ENCODE measurements at places on chromosomes 16 and 17.

DNA sequence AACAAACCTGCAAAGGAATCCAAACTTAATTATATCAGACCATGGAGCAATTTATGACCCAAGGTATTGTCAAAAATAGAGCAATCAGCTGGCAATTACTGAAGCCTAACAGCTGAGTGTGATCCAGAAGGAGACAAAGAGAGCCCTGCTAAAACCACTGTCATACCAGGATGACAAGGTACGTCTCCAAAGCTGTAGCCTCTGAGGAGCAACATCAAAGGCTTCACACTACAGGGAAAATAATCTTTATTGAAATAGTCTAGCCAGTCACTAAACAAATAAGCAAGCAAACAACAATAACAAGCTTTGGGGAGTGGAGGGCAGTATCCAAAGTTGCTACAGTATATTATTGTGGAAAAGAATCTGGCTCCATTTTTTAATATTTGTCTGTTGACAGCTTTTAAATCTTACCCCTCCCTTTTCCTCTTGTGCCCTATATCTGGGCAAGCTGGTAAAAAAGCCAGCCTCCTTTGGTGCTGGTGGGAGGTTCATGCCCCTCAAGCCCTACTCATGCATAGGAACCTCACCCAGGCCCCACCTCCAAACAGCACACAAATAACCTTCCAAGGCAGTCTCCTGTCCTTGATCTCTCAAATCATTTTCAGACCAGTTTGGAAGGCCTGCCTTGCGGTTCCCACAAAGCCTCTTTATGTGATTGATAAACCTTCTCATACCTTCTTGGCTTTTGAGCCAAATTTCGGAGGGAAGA is 73.7 kb downstream of the ITFG1 start:
- no peak for DNase-seq

DNA sequence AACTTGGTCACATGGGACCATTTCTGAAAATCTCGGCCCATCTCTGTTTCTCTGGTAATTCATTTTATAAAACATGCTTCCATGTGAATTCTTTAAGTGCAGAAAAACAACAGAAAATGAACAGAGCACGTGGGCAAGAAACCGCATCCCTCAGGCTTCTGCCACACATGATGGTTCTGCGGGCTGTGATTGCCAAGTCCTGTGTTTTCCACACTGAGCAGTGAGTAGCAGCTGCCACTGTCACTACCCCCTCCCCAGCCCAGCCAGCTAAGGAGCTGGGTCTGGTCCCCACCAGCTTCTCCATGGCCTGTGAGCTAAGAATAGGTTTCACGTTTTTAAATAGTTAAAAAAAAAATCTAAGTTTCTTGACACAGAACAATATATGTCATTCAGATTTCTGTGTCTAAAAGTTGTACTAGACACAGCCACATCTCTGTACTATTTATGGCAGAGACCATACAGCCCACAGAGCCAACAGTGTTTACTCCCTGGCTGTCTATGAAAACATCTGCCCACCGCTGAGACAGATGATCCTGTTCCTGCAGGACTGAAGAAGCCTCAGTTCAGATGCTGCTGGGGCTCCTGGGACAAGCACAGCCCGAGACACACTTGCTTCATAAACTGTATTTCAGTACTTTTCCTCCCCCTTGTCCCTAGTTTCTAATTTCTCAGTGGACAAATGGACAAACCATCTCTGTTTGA is 41.5 kb downstream of the USP22 start:
- no peak for DNase-seq

DNA sequence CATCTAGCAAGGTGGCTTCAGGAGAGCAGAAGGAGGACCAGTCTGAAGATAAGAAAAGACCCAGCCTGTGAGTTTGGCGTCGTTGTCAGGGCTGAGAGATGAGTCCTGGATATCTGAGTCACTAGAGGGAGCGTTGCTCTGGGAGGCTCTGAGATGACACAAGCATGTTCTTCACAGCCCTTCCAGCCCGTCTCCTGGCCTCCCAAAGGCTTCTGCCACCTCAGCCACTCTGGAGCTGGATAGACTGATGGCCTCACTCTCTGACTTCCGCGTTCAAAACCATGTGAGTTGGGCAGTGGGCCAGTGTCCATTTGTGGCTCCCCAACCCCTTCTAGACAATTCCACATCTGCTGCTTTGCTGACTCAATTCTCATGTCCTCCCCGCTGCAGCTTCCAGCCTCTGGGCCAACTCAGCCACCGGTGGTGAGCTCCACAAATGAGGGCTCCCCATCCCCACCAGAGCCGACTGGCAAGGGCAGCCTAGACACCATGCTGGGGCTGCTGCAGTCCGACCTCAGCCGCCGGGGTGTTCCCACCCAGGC is 2.3 kb downstream of the TGFB1I1 start:
- no peak for DNase-seq

DNA sequence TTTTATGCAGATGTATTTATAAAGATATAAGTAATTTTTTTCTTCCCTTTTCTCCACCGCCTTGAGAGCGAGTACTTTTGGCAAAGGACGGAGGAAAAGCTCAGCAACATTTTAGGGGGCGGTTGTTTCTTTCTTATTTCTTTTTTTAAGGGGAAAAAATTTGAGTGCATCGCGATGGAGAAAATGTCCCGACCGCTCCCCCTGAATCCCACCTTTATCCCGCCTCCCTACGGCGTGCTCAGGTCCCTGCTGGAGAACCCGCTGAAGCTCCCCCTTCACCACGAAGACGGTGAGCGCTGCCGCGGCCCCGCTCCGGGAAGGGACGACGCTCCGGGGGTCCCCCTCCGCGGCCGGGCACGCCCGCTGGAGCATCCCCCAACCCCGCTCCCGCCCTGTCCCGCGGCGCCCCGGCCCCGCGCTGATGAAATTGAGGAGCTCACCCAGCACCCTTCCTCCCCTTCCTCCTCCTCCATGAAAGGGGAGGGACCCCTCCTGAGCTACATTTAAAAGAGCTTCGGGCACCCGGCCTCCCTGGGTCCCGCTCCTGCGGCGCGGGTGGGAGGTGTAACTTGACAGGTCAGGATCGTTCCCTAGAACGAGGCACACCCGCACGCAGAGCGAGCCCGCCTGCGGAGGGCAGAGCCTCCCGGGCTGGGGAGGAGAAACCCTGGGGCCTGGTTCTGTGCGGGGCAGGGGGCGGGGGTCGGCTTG is 706 bp downstream of the HLF start:
- no peak for DNase-seq

GRCh38 chr16:48133455-48134211 is 22.2 kb downstream of the ABCC12 start:
- DNase-seq: no peak

DNA sequence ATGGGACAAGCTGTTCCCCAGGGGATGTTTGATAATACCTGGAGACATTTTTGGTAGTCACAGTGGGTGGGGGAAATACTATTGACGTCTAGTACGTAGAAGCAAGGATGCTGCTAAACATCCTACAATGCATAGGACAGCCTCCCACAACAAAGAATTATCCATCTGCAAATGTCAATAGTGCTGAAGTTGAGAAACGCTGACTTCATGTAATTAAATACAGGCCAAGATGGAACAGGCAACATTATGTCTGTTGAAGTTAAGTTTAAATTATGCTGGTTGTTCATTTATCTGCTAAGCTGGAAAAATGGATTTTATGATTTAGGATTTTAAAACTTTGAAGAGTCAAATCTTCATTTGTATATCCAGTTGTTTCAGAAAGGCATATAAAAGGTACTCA is 341.2 kb upstream of the DYNLRB2 start:
- no peak for DNase-seq

DNA sequence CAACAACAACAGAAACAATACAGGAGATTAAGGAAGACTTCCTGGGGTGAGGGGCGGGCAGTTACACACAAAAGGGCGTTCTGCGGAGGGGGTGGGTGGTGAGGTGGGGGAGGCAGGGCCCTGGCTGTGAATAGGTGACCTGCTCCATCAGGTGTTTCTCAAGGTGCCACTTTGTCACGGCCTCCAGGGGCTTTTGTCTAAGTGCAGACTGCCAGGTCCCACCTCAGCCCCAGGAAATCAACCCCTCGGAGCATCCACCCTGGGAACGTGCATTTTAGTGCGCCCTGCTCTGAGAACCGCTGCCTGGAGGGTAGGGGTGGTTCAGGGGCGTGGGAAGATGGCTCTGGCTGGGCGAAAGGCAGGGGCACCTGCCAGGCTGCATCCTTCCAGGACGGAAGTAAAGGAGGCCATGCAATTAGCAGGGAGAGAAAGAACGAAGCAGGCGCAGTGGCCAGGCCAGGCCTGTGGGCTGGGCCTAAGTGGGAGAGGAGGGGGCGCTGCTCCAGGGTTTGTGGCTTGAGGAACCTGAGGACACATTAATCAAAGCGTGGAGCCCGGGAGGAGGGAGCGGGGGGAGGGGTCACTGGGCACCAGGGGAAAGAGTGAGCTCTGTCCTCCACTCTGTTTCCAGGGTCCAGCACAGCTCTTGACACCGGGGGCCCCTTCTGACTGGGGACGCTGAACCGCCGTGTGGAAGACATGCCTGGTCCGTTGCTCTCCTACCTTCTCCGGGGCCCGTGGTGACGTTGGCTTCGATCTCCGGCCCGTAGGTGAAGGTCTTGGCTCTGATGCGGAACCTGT is 49.4 kb upstream of the CDC42EP4 start:
- DNase-seq: no peak

- DNase-seq: no peak
Measured at GRCh38 chr17:35488991-35489390, 40.4 kb upstream of the SLFN13 start.

- no peak for DNase-seq
Measured at GRCh38 chr17:48814504-48814903, 2.5 kb downstream of the TTLL6 start.

GRCh38 chr17:4381690-4382671 is 15.5 kb upstream of the UBE2G1 start:
- DNase-seq: no peak

DNA sequence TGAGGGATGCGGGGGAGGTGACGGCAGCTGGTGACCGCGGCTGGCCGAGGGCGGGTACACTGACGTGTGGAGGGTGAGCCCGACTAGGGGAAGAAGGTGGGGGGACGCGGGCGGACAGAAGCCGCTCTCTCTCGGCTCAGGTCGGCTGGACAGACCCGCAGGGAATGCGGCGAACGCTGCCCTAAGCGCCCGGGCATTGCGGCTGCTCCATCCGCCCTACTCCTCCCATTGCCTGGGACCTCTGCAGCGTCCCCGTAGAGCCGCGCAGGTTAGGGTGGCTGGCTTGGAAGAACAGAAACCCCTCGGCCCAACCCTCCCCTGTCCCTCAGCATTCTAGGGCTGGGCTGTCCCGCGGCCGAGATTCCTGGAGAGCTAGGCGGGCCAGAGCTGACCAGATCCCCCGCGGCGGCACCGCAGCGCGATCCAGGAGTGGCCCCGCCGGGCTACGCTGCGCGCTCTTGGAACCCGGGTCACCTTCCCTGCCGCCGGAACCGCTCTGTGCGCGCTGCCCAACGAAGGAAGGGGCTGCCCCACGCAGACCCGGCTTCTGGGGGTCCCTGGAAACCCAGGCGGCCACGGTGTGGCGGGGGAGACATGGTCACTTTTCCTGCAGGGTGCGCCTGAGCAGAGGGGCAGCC is 3.0 kb downstream of the DLX4 start:
- DNase-seq: no peak

DNA sequence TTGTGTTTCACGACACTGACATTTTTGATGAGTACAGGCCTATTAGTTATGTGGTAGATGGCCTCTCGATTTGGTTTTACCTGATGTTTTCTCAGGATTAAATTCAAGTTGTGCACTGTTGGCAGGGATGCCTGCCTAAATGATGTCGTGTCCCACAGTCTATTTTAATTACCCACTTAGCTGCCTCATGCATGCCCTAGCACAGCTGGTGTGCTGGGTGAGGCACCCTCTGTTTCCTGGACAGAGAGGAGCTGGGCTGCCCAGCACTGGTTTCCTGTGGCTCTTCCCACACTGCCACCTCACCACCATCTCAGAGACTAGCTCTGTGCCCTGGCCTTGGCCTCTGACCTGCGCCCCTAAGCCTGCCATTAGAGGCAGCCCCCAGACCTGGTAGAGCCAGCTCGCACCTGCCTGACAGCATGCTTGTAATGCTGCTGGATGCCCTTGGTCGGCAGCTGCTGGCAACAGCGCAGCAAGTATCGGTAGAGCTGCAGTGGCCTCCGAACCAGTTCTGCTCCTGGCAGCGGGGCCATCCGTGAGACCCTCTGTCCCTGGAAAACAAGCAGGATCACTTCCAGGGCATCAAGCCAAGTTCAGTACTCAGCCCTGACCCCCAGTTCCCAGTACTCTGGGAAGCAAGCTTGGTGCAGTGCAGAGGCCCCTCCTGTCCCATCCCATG is 10.9 kb downstream of the LYRM9 start:
- DNase-seq: no peak

- no peak for DNase-seq
Measured at GRCh38 chr17:37766971-37767370, 22.1 kb upstream of the HNF1B start.

DNA sequence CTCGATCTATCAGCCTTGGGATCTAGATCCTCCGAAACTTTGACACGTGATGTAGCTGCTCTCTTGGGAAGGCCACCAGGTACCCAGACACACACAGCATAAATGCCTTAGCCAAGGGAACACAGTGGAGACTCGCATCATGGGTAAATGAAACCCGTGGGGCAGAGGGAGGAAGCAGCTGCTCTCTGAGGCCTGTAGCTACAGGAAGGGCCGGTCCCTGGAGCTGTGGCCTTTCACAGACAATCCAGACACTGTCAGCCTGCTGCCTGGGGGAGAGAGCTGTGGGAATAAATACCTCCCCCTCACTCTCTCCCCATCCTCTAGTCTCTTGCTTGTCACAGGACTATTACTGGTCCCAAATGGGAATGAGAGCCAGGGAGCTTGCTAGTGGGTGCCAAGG is 351.2 kb downstream of the UTP18 start:
- DNase-seq: no peak

DNA sequence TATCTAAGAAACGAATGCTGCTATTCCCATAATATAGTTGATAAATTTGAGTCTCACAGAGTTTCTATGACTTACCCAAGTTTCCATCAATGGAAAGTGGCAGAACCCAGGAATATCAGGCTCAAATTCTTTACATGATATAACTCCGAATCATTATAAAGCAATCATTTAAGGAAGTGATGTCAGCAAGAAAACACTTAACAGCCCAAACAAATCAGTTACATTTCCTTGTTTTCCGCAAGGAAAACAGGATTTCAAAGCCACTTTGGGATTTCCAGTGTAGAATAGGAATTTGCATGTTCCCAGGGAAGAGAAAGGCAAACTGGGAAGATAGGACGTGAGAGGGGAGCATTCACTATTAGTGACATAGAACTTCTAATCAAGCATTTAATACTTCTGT is 311.4 kb upstream of the GOT2 start:
- no peak for DNase-seq

- no peak for DNase-seq
Measured at GRCh38 chr17:5718726-5719125, 134.4 kb upstream of the NLRP1 start.

- DNase-seq: no peak
Measured at GRCh38 chr17:76793775-76794174, 55.9 kb downstream of the MFSD11 start.

DNA sequence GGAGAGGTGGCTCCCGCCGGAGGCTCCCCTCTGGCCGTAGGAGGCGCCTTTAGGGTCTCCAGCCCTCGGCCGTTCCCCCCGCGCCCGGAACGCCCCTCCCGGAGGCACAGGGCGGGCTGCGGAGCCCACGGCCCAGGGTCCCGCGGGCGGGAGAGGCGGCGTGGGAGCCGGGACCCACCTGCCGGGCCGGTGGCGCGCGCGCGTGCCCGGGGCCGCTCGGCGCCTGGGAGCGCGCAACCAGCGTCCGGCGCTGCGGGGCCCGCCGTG is at the start of gene MIF4GD:
Gene MIF4GD (minus strand): TSS at position 266 of the 267 bp plus-strand sequence. CDS start 1,036 bp downstream, outside the sequence.
- no peak for DNase-seq

- no peak for DNase-seq
Measured at GRCh38 chr16:66936889-66937554, 1.7 kb downstream of the CES2 start.
